ENCODE measurements at places on chromosomes 1 and 21.

DNA sequence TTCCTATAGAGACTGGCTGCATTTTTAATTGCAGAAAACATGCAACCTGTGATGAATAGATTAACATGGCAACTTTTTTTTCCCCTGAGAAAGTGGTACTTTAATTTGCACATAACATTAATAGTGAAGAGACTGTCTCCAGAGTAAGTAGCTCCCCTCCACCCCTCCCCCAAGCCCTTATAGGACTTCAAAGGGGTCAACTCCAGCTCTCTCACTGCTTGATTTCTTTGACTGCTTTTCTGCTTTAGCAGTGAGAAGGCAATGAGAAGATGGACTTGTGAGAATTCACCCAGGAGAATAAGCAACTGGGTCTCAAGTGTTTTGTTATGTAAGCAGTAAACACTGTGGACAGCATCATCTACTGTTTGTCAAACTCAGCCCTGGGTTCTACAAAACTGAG, 355.0 kb downstream of the CAMTA1 start:
- DNase-seq, result no peak

- DNase-seq, result no peak
These were observed 7.5 kb upstream of the ZNF436 start for GRCh38 chr1:23376890-23377811.

DNA sequence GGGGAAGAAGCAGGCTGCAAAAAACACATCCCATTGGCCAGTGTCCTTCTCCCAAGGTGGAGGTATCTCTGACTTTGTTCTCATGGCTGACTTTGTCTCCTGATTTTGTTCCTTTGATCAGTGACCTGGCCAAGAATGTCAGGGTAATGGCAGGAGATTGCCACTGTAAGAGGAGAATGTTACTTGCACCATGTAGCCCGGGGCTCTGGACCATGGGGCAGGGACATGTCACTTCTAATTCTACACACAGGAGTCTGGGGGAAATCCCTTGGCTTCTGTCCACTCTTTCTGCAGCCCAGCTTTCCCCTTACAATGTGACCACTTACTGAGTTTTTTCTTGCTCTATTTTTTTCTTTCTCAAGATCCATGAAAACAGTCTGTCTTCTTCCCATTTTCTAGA, 87.7 kb upstream of the LRRN2 start:
- no peak for DNase-seq

GRCh38 chr1:153795330-153795837, 20.2 kb downstream of the SLC27A3 start:
- no peak for DNase-seq

Measured in CD14-positive monocyte (primary cell).